ENCODE measurements at places on chromosomes 1 and 21.

GRCh38 chr1:42845866-42846256 lies 552 bp upstream of the ZNF691 start:
- no peak for DNase-seq

DNA sequence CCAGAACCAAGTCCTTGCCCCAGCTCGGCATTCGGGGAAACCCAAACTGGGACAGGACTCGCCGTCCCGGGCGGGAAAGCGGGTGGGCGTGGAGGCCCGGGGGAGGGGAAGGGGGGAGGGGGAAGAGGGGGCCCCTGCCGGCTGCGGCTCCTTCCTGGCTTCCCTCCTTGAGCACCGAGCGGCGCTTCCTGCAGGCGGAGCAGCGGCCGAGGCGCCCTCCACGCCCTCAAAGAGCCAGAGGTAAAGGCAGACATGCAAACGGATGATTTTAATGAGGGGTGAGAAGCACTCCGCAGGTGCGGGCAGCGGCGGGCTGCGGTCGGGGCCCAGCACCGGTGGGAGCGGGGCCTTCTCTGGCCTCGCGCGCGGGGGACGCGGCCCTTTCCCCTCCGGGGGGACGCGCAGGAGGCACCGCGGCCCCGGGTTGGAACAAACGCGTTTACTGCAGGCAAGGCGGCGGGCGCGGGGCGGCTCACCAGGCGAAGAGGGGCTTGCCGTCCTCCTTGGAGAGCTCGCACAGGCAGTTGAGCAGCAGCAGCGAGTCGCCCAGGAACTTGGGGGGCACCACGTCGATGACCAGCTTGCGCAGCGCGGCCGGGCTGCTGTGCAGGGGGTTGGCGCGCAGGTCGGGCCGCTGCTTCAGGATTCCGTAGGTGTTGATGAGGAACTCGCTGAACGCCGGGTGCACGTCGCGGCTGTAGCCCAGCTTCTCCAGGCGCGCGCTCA lies 5.7 kb upstream of the FTCD start:
- DNase-seq, result no peak

DNA sequence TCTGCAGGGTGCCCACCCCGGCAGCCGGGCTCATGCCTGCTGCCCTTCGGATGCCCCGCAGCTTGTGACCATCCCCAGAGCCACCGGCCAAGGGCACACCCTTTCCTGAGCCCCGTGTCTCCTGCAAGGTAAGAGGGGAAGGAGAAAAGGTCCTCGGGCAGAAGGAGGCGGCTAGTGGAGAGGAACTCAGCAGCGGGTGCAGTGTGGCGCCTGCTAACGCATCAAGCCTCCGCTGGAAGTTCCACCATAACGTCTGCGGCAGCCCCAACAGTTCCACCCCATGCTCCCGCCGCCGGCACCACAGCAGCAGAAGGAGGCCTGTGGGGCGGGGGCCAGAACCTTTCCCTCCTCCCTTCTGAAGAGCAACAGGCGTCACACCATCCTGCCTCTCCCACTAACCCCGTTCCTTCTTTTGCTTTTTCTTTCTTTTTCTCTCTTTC lies 990 bp downstream of the VWA5B1 start:
- no peak for DNase-seq

DNA sequence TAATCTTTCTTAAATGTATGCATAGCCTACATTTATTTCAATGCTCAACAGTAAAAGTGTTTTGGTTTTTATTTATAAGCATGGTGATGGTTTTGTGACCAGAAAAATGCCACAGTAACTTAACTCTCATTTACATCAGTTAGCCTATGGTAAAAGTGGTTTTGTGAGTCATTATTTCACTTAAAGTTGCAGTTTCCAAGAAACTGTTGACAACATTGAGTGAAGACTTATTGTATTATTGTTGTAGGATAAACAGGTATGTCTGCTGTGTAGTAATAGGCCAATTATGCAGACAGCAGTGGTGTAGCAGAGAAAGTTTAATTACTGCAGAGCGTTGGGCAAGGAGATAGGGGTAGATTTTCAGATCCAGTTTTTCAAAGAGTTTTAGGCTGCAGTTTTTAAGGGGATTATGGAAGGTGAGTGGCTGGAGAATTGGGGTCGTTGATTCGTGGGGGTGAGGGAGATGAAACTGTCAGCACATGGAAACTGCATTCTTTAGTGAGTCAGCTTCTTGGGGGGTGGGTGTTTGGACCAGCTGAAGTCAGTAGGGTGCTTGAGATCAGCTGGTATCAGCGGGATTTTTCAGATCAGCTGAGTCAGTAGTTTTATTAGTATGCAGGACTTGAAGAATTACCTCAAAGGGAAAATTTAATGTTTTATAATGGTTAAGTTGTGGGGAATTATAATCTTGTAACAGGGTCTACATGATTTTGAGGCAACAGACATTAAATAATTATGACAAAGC lies 168.7 kb upstream of the FMN2 start:
- DNase-seq, result no peak

DNA sequence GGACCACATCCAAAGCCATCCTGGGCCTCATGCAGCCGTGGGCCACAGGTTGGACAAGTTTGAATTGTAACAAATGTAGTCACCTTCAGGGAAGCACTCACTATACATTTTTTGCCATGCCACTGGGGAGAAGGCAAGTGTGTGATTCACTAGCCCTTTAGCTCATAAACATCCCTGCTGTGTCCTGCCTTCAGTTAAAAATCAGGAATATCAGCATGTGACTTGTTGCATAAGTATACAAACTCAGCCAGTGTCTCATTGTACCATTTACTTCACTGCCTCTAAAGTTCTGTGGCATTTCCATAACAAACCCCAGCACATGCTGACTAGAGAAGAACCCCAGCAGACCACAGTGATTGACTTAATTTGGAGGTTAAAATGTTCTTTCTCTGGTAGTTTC lies 142.0 kb upstream of the C1orf105 start:
- DNase-seq, result no peak

GRCh38 chr1:232620356-232620969 lies 9.5 kb downstream of the SIPA1L2 start:
- DNase-seq, result no peak

- DNase-seq, result no peak
Observed at GRCh38 chr21:25457411-25457810, 149.9 kb downstream of the MRPL39 start.

DNA sequence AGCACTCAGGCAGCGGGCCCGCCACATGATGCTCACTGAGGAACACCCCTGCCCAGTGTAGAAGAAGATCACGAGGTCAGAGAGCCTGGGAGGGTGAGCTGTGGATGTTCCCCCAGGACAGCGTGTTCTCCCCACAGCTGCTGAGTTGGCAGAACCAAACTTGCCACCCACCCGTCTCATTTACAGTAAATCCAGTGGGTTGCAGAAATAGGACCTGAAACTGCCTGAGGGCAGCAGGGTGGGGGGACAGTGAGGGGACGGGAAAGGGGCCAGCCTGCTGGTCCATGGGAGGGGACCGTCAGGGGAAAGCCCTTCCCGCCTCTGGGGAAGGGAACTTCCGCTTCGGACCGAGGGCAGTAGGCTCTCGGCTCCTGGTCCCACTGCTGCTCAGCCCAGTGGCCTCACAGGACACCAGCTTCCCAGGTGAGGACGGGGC lies at the start of gene C1QB:
C1QB (plus strand) TSS at position 356 of the 436 bp plus-strand sequence. CDS start 6,227 bp downstream, outside the sequence.
- DNase-seq, result no peak

DNA sequence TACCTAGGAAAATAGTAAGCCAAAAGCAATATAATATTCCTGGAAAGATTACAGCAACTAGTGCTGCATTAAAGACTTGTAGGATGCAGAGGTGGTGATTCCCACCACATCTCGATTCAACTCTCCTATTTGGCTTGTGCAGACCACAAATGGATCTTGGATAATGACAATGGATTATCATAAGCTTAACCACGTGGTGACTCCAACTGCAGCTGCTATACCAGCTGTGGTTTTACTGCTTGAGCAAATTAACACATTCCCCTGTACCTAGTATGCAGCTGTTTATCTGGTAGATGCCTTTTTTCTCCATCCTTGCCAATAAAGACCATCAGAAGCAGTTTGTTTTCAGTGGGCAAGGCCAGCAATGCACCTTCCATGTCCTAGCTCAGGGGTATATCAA lies 542.7 kb upstream of the ADGRL4 start:
- DNase-seq, result no peak

- DNase-seq, result no peak
Observed at GRCh38 chr1:155081472-155082300, 3.0 kb downstream of the EFNA3 start.

- no peak for DNase-seq
Observed at GRCh38 chr1:76961181-76961819, 94.0 kb downstream of the ST6GALNAC5 start.

DNA sequence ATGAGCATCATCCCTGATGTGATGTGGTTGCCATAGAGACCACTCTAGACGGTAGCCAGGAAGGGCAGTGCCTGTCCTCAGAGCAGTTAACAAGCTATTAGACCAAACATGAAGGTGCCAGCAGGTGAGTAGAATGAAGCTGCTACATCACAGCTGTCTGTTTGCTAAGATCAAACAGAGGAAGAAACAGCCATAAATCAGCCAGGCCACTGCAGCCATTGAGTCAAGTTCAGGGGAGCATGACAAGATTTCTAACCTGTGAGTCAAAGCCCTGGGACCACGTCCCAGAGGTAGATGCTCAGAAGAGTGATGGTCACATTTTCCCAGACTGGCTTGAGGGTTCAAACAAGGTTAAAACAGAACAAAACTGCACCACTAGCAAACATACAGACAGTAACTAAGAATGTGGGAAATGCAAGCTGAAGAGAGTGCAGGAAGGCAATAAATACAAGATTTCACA lies 450.6 kb upstream of the DAB1 start:
- no peak for DNase-seq

All from activated T-helper 9 cell treated with anti-CD3 and anti-CD28 coated beads, Interleukin-2, amount 50 U/mL, for 16 hours (primary cell).